ENCODE measurements at places on chromosomes 5 and 9.

GRCh38 chr5:133193794-133194193 is 142.0 kb downstream of the HSPA4 start:
- DNase-seq: no peak

DNA sequence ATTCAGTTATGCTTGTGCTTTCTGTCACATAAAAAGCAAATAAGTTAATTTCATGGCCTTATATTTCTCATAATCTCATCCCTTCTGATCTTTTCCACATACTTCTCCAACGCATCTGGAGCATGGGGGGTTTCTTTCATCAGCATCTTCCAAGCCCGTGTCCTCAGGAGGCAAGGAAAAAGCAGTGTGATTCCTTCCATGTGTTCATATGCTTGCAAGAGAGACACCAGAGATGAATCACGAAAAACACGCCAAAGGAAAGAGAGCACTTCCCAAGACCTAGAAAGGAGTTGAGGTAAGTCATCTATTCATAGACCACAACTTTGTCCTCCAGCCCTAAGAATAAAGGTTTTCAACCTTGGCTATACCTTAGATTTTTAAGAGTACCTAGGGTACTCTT is 26.0 kb upstream of the SVEP1 start:
- no peak for DNase-seq

GRCh38 chr5:35857606-35858205 is 1.0 kb downstream of the IL7R start:
- DNase-seq: no peak

GRCh38 chr5:143153332-143154119 is 250.0 kb downstream of the NR3C1 start:
- DNase-seq: no peak

GRCh38 chr5:3049261-3049660 is 297.8 kb upstream of the IRX2 start:
- no peak for DNase-seq

- no peak for DNase-seq
These were observed 181.2 kb upstream of the ADRA1B start for GRCh38 chr5:159735036-159735435.

DNA sequence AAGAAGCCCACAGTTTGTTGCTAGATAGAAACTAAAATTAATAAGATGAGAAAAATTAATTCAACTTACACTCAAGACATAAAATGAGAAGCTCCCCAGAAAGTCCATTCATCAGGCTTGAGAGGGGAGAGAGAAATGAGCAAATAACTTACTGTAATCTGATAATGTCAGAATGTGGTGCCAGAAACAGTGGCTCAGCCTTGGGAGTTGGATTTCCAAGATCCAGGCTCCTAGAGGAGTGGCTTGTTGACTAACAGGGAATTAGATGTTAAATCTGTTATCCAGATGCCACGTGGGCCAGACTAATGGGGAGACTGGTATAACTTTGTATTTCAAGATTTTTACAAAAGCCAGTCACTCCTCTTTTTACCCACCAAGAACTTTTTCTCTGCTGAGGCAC is 458.2 kb downstream of the GADD45G start:
- DNase-seq: no peak

- no peak for DNase-seq
These were observed 47.0 kb upstream of the TDRD7 start for GRCh38 chr9:97364769-97365490.

- DNase-seq: no peak
These were observed 64.1 kb downstream of the PLAC8L1 start for GRCh38 chr5:146041180-146041789.

DNA sequence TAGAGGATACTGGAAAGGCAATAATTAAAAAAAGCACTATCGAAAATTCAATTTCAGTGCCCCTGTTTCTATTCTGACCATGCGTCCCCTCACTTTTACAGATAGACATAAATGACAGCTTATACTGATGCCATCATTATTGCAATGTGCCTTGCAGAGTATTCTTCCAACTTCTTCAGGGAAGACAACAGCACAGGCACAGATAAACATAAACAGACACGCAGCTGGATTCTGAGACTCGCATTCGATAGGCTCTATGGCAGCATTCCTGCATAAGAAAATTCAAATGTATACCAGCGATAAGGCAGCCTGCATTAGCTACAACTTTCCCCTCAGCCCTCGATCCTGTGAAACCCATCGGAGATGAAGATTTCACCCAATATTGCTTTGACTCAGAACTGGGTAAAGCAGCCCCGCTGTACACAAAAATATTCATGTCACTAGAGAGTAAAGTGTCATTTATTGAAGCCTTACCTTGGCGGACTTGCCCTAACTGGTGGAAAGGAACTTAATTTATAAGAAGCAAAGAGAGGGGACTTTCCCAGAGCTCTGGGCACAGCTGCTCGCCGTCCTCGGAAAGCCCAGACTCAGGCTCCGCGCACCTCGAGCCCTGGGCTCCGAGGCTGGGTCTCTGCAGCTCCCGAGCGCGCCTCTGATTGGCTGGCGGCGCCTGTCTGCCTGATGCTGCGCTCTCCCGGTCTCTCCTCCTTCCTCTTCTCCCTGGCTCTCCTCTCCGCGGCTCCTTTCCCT is at the start of gene CDH18:
Gene CDH18 (minus strand): TSS at position 589 of the 750 bp plus-strand sequence. CDS start 149,214 bp downstream, outside the sequence.
- peak; percentile 69 for DNase-seq

DNA sequence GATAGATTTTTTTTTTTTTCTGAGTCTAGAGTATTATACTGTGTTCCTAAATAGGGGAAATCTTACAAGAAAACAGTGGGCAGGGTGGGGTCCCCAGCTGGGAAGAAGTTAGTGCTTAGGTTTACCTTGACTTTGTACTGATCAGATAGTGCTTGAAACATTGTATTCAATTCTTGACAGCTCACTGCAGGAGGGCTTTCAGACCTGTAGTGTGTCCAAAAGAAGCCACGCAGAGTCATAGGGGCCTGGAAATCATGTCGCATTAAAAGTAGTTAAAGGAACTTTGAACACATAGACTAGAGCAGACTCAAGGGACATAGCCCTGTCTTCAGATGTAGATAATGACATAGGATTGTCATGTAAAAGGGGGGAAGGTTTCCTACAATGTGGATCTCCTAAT is 215.4 kb upstream of the NR4A3 start:
- no peak for DNase-seq

GRCh38 chr5:9653061-9653460 is 22.9 kb upstream of the TAS2R1 start:
- no peak for DNase-seq

DNA sequence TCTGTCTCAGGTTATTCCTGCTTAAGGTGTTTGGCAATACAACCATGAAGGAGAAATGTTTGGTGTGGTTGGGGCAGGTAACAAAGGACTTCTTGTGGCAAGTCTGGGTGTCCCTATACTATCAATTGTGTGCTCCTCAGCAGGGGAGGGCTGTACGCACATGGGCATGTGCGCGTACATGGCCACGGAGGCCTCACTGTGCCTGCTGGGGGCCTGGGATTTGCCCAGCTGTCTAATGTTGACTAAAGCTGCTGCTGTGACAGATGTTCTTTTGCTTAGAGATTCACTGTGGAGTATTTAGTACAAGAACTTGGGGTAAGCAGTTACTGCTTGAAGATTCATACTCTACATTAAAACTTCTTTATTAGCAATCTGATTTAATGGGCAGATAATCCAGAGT is 97.5 kb downstream of the HSPA4 start:
- DNase-seq: no peak

DNA sequence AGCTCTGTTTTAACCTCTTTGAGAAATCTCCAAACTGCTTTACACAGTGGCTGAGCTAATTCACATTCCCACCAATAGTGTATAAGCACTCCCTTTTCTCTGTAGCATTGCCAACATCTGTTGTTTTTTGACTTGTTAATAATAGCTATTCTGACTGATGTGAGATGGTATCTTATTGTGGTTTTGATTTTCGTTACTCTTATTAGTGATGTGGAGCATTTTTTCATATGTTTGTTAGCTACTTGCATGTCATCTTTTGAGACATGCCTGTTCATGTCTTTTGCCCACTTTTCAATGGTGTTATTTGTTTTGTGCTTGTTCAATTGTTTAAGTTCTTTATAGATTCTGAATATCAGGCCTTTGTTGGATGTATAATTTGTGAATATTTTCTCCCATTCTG is 225.2 kb upstream of the TRPC7 start:
- DNase-seq: no peak

DNA sequence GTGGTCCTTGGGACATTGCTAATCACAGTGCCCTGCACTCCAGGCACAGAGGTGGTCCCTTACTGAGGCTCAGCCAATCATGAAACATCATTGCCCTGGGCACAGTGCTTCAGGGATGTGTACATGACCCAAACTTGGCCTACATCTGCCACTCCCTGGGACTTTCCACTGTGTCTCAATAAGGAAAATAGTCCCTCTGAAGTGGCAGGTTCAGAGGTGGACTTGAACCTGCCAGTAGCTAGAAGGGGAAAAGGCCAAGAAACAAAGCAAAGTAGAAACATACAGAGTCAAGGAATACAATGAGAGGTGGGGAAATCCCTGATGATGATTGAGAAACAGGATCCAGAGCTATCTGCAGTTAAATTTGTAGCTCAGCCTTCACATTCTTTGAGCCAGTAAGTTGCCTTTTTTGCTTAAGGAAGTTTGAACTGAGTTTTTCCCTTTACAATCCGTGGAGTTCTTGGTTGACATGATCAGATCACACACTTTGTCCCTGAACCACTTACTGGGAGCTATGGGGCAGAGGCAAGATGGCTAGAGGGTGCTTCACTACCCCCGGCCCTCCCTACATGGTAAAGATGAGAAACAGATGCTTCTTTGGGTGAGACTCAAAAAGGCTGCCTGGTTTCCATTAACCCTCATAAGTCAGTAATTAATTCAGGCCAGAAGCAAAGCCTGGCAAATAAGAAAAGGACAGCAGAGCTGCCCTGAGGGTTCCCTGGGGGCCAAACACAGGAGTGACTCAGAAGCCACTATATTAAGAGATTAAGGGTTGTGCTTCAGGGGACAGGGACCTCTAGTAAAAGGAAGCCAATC is 57.6 kb downstream of the SH3TC2 start:
- no peak for DNase-seq

DNA sequence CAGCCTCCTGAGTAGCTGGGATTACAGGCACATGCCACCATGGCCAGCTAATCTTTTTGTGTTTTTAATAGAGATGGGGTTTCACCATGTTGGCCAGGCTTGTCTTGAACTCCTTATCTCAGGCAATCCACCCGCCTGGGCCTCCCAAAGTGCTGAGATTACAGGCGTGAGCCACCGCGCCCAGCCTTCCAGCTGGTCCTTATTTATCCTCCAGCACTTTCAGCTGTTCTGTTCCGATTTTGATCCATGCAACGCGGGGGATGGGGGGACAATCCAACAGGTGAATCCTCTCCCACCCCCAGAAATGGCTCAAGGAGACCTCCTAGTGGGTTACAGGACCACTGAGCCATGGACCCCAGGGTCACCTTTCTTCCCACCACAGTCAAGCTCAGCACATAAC is 14.7 kb upstream of the CDKN2AIPNL start:
- no peak for DNase-seq

DNA sequence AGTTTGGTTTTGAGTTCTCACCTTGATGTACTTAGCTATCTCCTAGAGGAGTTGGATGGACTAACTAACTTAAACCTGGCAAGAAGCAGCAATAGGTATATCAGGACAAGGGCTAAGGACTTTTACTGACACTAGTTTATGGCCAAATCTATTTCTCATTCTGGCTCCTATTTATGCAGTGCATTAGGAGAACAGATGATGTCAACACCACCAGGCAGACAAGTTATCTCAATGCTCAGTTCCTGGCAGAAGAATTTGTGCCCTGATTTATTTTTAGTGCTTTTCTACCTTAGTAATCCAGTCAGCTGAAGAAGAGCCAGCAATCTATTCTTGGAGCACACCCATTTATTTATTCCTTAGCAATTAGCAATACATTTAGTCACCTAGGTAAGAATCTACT is 30.7 kb upstream of the MYOT start:
- DNase-seq: no peak

DNA sequence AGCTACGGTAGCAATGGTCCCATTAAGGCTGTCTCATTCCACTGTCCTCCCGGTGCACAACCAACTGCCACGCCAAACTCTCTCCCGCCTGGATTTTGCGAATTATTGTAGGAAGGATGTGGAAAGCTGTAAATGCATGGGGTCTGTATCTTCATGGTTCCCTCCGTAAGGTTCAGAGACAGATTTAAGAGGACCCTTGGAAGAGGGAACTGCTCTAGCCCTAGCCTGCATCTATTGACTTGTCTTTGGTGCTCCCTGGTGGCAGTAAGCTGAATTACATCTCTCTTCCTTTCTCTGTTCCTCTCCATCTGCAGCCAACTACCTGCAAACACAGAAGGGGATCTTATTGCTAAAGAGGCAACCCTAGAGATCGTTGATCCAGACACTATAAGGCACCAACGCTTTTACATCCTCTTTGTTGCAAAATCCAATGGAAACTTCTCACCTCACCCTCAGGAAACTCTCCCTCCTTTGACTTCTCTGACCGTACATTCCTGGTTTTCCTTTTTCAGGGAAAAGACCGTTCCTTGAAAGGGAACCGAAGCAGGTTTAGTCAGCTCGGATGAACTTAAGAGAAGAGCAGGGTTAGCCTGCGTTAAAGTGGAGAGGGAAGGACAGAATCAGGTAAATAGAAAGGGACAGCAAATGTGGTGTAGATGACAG is 11.9 kb downstream of the CAPSL start:
- DNase-seq: peak; percentile 67

- DNase-seq: no peak
These were observed 31.9 kb downstream of the ICE1 start for GRCh38 chr5:5454391-5454790.

- DNase-seq: no peak
These were observed 81.0 kb upstream of the MAST4 start for GRCh38 chr5:66515209-66515608.

- DNase-seq: no peak
These were observed 107.6 kb upstream of the PITX1 start for GRCh38 chr5:135141303-135142268.

DNA sequence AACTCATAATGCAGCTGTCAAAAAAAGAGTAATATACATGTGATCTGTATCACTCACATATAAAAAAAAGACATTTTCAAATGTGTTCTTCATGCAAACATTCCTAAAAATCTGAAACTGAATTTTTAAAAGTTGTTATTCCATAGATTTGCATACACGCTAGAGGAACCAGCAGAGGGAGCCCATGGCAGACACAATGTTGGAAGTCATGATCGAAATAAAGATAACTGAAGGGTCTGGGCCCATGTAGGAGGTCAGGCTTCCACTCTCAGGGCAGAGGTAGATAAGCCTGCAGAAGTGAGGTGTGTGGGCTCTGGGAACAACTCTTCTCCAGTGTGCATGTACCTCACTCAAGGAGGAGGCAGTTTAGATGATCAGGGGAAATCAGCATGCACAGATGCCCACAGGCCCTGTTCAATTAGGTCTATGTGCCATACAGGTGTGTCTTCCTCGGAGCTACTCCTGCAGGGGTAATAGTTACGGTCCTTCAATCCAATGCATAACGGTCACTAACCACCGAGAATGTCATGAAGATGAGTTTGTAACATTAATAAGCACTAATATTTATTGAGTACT is 208.6 kb downstream of the EPB41L4A start:
- peak; percentile 45 for DNase-seq

GRCh38 chr5:178376921-178377582 is 144.4 kb upstream of the PHYKPL start:
- DNase-seq: no peak

- no peak for DNase-seq
These were observed 18.3 kb upstream of the RNU6ATAC start for GRCh38 chr9:134182554-134183085.
